GM18507 (cell line): ENCODE measurements at places on chromosomes 4 and X.

GRCh38 chrX:18871970-18872369, 111.9 kb downstream of the PHKA2 start:
- DNase-seq: no peak

- DNase-seq: no peak
Observed at GRCh38 chr4:35541146-35541887, 703.0 kb downstream of the ARAP2 start.

DNA sequence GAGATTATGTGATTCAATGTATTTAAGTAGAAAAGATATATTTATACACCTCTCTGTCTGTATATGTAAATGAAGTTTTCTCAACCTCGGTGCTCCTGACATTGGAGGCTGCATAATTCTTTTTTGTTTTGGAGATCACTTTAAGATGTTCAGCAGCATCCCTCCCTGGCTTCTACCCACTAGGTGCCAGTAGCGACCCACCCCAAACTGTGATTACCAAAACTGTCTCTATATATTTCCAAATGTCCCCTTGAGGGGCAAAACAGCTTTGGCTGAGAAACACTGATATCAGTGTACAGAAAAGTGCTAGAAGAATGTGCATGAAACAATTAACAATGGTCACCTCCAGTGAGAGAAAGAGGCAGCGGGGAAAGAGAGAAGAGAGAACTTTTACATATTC, 51.2 kb downstream of the DCX start:
- no peak for DNase-seq

GRCh38 chr4:3026540-3026939, 47.8 kb downstream of the HTT-AS start:
- no peak for DNase-seq

- DNase-seq: no peak
Observed at GRCh38 chr4:98466868-98467599, 191.4 kb downstream of the TSPAN5 start.

- no peak for DNase-seq
Observed at GRCh38 chrX:18424482-18425198, 768 bp upstream of the CDKL5 start.

- DNase-seq: no peak
Observed at GRCh38 chrX:120638619-120639018, 8.8 kb upstream of the C1GALT1C1 start.

DNA sequence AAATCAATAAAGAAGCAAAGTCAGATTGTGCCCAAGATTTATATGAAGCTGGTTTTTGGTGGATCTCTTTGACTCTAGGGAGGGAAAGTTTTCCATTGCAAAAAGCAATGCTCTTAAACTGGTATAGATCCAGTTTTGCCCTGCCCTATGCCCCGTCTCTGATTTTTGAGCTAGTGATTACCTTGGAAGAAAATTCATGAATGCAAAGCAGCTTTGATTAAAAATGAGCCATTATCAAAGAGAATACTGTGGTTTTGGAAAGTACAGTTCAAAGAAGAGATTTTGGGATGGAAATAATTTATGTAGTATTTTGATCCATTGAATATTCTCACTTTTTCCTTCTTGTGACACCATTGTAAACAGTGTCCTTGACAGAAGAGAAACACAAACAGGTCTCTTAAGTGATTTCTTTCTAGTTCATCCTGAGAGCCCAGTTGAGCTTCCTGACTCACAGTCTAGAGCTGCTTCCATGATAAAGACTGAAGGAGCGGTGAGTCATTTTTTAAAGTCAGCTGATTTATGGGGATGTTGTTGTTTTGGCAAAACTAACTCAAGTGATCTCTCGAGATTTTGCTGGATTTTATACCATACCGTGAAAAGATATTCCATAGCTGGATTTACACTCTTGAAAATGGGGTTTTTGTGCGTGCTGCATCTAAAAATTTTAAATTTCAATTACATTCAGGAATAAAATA, 76.7 kb downstream of the AFF1 start:
- DNase-seq: no peak

DNA sequence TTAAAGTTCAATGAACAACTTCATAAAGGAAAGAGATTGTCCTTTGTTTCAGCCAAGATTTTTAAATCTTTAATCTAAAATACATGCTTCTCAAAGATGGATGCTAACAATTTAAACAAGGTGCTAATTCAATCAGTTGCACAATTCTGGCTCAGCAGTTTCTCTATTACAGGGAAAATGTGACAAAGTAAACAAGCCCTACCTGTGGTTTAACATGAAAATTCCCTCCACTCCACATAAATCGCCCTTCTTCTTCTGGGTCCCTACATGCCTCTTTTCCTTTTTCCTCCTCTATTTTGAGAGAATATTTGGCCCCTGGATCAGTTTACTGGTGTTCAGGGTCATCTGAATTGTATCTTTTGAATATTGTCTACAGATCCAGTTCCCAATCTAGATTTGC, 80.6 kb downstream of the FRYL start:
- no peak for DNase-seq

DNA sequence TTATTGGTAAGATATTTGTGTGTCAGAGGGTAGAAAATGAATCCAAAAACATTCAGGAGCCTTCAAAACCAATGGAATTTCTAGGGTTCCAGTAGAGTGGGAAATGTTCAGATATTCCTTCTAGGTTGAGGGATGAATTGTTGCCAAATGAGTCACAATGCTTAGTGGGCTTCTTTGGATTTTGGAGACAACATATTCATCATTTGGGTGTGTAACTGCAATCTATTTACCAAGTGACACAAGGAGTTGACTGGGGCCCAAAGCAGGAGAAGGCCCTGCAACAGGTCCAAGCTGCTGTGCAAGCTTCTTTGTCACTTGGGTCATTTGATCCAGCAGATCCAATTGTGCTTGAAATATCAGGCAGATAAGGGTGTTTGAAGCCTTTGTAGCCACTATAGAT, 551.5 kb upstream of the PITX2 start:
- no peak for DNase-seq

DNA sequence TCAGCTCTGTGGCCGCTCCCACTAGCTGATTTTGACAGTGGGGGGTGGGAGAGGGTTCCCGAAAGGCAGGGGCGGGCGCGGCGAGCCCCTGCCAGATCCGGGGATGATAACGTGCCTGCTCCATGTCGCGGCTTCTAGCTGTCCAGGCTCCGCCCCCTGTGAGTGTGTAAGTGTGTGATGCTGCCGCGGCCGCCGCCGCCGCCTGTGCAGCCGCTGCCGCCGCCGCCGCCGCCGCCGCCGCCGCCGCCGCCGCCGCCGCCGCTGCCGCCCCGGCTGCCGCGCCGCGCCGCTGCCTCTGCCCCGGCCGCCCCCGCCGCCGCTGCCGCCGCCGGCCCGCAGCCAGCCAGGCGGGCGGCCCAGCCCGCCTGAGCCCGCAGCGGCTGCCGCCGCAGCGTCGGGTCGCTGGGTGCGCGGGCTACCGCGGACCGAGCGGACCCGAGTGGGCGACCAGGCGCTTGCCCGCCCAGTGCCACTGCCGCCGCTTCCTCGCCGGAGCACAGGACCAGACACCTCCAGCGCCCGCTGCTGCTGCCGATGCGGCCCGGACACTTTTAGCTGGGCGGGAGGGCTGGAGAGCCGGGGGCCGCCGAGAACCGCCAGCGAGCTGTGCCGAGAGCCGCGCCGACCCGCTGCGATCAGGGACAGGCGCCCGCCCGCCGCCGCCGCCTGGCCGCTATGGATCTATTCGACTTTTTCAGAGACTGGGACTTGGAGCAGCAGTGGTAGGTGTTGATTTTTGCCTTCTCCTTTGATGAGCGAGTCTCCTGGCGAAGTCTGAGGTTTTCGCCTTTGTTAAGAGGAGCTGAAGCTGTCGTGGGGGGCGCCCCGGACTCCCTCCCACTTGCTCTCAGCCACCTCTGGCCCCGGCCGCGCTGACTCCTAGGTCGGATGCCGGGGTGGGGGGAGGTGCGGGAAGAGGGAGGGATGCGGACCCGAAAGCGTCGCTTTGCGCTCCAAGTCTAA, at the start of gene AFF2:
TSS of gene AFF2 (plus strand) at position 195 of the 963 bp plus-strand sequence. CDS start at position 676, 481 bp downstream.
- peak; percentile 2 for DNase-seq

DNA sequence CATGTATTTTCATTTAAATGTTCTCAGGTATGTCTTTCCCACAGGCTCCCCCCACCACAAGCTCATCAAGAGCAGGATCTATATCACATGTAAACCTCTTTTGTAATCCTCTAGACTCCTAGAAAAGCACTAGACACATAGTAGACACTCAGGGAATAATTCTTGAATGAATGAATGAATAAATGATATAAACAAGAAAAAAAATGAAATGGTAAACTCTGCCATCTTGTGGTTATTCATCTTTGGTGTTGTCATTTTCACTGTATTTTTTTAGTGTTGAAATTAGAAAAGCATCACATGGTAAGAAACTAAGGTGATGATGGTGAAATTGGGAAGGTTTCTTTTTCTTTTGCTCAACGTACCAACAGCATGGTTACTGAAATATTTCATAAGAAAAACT, 34.2 kb upstream of the C1GALT1C1 start:
- DNase-seq: no peak

GRCh38 chrX:148541584-148541940, 41.1 kb downstream of the AFF2 start:
- DNase-seq: no peak

GRCh38 chr4:41079881-41080560, 134.3 kb downstream of the APBB2 start:
- DNase-seq: no peak

DNA sequence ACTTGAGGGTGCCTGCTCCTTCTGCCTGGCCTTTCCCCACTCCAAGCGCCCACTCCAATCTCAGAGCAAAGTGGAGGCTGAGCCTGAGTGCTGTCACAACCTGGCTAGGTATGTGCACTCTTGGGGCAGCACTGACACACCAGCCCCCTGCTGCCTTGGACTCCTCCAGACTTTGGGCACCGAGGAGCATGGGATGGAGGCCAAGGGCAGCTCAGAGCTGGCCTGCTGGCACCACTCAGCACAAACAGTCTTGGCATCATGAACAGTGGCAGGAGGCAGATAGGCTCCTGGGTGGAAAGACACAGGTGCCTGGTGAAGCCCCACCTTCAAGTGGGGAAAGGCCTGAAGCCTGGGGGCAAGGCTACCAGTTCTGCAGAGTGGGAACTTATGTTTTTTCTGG, 91.8 kb downstream of the KCNIP4 start:
- DNase-seq: no peak

DNA sequence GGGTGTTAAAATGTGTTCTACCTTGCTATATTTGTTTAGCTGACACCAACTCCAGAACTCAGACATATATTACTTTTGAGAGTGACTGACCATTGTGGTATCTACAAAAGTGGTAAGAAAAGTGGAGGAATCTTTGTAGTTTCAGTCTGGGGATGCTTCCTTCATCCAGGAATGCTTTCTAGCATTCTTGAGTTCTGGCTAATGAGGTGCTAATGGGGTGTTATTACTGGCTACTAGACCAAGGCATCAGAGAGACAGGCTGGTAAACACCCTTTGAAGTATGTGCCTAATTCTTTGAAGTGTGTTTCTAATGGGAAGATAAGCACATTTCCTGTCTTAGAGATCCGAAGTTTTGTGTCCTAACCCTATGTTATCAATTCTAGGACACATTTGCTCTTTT, 310.4 kb downstream of the SPRY1 start:
- DNase-seq: no peak
